Fibroblast of upper back skin (primary cell): ENCODE measurements at places on chromosomes 12 and 14.

GRCh38 chr12:95637471-95638155, 86.3 kb upstream of the USP44 start:
- DNase-seq: peak; percentile 89

- DNase-seq: no peak
Measured at GRCh38 chr14:73457041-73457923, 1.1 kb downstream of the NUMB start.

DNA sequence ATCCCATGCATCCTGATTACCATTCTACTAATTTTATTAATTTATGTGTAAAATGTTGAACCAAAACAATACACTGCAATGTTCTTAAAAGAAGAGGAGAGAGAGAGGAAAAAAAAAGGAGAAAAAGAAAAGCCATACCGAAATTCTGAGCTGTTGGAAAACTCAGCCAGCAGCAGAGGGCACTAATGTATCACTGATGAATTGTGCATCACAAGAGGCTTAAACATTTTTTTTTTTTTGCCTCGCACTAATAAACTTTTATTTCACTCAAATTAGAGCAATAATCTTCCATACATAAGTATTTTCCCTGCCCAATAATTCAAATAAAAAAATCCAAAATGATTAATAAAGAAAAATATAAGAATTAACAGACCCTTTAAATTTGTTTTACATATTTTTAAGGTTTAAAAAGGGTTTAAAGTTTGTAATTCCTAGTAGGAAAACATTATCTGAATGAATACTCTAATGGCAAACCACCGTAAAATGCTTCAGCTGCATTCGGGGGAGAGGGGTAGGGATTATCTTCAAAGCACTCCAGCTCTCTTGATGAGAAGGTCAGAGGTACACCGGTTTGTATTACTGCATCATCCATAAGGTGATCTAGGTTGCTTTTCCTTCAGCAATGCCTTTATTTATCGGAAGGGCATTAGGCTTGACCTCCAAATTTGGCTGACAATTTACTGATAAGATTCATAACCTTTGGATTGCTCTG, 41.9 kb downstream of the ATP23 start:
- peak; percentile 59 for DNase-seq

DNA sequence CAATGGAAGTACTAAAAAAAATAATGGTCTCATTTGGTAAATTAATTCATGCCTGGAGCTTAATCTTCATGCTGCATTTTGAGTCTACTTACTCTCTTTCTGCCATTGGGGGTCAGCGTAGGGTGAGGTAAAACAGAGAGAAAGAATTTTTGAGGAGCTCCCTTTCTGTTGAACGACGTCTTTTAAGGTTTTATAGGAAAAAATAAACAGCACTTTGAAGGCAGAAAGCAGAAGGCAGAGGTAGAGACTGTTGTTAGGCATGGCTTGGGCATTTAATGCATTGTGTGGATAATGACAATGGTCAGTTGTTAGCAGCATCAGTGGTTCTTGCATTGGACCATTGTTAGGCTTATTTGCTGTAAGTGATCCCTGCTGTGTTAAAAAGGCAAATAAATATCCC, 557.2 kb upstream of the STXBP6 start:
- no peak for DNase-seq
